ENCODE measurements at places on chromosomes 16 and 17.

GRCh38 chr17:732067-732901 is at the start of gene TLCD3A:
TSS of gene TLCD3A (plus strand) at chr17:732596. CDS start at chr17:732648, 52 bp downstream.
- no peak for DNase-seq

DNA sequence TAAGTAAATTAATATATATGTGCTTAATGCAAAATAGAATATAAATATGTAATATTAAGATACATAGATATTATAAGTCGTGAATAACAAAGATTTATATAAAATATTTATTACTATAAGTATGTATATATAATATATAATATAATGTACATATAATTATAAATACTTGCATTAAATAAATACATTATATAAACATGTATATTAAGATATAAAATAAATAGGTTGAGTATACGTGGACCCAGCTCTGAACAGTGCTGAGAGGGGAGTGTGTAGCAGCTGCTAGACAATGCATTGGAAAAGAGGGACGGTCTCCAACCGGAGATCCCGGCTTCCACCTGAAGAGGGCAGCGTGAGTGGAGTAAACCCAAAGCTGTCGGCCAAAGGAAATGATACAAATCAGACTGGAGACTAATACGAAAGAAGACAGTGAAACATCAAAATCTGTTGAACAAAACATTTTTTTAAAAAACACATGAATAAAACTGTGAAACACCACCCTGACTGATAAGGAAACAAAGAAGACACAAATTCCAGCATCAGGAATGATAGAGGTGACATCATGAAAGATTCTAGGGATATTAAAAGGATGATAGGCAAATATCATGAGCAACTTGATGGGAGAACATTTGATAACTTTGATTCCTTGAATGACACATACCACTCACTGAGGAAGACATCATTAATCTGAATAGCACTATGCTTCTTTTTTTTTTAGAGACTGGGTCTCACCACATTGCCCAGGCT is 125.4 kb upstream of the CHMP6 start:
- DNase-seq, result peak; percentile 46

DNA sequence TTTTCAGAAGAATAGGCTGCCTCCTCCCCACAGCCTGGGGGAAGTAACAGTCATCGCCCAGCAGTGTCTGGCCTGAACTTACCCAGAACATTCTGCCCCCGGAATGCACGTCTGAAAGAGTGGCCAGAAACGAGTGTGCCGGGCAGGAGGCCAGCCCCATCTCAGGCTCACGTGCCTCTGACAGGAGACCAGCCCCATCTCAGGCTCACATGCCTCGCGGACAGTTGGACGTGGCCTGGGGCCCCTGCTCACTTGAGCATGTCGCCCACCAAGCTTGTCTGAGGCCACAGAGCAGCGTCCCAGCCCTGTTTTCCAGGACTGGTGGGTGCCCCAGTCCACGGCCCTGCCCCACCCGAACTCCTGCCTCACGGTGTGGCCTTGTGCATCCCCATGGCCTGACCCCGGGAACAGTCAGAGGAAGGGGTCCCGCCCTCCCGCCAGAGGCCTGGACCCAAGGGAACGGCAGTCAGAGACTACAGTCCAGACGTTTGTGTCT is 16.3 kb upstream of the CDH15 start:
- DNase-seq, result no peak

DNA sequence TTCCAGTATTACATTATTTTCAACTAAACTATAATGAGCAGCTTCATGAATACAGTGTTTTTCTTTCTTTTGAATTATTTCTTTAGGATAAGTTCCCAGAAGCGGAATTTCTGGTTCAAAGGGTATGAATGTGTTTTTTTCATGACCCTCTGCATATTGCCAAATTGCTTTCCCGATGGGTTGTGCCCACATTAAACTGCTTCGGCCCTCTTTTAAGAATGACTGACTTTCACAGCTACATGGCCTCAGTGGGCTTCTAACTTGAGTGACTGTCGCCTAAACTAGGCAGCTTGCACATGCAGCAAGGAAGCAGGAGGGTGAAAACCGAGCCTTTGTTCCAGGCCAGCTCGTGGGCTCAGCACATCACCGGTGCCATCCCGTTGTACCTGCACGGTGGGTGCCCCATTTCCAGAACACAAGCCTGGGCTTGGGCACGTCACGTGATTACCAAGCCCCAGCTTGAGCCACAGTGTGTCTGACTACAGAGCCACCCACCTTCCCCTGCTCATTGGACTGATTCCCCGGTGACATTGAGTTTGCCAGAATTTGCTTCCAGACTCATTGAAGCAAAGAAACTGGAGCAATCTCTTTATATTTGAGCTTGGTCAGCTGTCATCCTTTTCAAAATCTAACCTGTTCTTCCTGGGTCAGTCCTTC is 112.8 kb downstream of the CLEC16A start:
- no peak for DNase-seq

DNA sequence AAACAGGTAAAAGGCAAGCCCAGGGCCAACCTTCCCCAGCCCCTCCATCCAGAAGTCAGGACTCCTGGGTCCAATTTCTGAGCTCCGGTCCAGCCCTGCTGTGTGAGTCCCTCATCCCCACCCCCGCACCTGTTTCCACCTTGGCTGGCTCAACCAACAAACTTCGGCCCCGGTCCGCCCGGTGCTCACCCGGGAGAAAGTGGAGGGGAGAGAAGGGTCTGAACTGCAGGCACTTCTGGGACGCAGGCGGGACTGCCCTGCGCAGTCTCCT is 541 bp downstream of the RHBDF2 start:
- DNase-seq, result no peak

DNA sequence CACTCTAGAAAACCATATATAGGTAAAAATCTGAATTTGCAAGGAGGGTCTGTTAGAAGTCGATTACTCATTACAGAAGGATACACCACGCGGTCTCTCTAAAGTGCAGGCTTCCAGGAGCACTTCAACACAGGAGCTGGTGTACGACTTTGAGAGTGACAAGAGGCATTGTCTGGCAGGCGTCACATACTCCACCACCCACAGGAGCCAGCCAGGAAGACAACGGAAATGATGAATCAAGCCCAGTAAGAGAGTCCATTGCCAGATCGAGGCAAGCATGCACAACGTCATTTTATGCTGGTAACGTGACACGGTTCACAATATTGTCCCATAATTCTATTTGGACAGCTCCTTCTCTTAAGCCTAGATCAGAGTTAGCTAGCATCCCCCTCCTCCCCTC is 15.0 kb upstream of the CACNG4 start:
- no peak for DNase-seq

DNA sequence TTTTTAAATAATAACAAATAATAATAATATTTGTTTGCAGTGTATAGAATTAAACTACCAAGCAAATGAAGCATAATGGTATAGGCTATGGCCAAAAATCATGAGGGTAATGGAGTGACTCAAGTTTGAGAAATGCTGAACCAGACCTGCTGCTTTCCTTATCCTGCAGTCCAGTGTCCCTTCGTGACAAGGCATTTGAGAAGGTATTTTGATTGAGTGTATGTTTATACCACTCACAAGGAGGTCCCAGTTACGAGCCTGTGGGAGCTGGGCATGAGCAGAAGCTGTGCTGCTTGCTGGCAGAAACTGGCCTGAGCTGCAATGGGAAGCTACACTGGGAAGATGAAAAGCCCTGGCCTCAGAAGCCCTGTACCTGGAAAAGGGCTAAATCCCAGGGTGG is 50.3 kb downstream of the GNAO1 start:
- no peak for DNase-seq

DNA sequence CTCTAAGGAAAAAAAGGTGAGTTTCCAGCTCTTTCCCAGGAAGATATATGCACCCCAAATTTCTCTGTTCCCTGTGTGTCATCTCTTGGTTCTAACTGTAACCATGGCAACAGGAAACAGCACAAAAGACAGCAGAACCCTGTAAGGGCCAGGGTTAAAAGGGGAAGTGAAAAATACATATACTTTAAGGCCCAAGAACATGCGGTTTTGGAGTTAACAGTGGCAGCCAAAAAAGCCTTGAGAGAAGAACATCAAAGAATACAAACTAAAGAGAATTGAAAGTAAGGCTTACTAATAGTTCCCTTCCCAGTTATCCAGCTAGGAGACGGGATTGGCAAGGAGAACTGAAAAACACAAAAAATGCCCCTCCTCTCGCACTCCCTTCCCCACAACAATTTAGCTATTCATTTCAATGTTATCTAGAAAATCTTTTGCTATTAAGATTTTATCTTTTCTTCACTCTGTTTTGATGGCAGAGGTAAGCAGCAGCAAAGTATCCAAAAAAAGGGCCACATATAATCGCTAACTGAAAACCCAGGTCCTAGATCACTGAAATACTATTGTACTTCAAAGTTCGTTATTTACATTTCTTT is 1.5 kb downstream of the SPOP start:
- peak; percentile 31 for DNase-seq

- no peak for DNase-seq
Observed at GRCh38 chr17:83058266-83058798, 21.1 kb upstream of the METRNL start.

DNA sequence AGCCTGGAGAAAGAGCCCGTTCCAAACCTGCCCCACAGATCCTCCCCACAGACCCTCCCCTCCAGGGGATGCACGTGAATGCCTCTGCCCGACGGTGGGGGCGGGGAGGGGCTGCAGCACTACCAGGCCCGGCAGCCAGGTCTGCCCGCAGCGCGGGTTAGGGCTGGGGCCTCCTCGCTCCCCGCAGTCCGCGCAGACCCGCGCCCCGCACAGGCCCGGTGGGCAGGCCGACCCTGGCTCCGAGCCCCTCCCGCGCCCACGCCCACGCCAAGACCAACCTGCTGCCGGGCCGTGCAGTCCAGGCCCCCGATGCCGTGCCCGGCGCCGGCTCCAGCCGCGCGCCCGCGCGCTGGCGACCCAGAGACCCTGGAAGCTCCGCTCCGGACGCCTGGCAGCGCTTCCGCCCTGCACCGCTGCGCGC is at the start of gene RPUSD1:
TSS of gene RPUSD1 (minus strand) at position 404 of the 421 bp plus-strand sequence. CDS start 644 bp downstream, outside the sequence.
- DNase-seq, result no peak

GRCh38 chr16:11257131-11257938 is 1.3 kb upstream of the SOCS1 start:
- DNase-seq, result no peak

GRCh38 chr16:68590201-68590994 is 51.3 kb downstream of the ZFP90 start:
- DNase-seq, result peak; percentile 29

Measured in central memory CD8-positive, alpha-beta T cell (primary cell).